Left ventricle myocardium superior (tissue), 1 donor: ENCODE measurements at places on chromosomes 6 and 20. TPM values are rescaled to one million over a fixed set of nuclear protein-coding genes. Genes with fewer than 3 reads are reported as not detected.

DNA sequence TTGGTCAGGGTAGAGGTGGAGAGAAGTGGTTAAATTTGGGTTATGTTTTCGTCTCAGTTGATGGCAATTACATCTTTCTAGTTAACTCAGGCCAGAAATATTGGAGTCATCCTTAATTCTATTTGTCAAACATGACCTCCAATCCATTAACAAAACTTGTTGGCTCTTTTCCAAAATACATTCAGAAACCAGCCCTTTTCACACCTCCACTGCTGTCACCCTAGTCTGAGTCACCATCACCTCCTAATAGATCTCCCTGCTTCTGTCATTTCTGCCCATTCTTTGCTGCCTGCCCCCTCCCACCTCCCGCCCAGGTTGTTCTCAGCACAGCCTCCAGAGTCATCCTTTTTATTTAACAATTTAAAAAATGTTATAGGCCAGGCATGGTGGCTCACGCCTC lies 3.0 kb upstream of the ABCF1 start:
- no peak for DNase-seq

DNA sequence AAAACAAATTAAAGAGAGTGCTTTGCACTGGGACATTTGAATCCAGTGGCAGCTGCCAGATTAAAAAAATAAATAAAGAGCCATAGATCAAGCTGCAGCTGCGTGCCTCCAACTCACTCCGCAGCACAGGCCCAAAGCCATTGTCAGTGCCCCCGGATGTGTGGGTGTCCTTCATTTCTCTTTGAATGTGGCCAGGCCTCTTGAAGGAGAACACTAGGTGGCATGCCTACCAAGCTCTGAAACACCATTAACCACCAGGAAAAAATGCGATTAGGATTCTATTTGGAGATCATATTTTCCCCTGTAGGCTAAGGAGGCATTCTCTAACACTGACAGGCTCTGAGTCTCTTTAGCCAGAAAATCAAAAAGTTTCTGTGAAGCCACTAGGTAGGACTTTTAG lies 549.8 kb downstream of the PRKN start:
- DNase-seq, result peak; percentile 53

- DNase-seq, result no peak
Observed at GRCh38 chr6:136647363-136647852, 97.2 kb upstream of the MAP7 start.

MANEA gene
- 4.3 TPM for total RNA-seq

SIRPG gene
- 0.20 TPM for total RNA-seq

DNA sequence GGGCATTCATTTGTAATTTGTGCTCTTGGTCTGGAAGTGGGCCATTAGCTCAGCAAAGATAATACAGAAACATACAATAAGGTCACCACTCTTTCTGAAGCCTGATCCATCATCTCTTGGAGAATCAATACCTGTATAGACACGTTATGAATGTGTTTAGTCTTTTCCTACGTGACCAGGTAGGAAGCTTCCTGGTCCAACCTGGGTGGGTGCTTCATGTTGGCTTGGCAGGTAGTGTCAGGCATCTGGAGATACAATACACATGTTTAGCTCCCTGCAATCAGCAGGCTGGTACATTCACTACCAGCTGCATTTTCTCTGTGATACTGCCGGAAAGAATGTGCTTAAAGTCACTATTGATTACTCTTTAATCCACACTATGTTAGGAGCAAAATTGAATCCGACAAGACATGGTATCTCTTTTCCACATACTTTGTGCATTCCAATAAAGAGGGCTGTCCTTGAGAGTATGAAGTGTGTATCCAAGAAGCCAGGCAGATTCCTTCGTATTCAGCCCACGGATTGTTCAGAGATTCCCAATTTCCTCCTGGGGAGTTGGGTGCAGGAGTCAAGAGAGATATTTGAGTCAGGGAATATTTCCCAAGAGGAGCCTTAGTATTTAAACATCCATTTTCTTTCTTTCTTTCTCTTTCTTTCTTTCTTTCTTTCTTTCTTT lies 49.9 kb upstream of the RANBP9 start:
- DNase-seq, result no peak

DNA sequence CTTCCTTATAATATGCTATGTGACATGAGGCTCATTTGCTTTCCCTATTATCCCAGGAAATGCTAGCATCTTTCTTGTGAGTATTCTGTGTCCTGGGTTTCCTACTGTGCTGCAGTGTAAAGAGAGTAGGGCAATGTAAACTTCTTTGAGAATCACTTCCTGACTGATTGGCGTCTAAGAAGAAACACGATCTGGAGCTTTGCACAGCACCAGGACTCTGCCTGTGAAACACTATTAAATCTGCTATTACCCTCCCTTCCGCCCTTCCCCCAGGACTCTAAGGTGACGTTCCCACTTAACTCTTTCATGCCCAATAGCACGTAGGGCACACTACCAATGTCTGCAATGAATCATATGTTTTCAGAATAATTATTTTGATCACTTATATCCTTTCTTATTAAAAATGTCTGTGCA lies 607.3 kb upstream of the CITED2 start:
- DNase-seq, result no peak

GRCh38 chr6:36733300-36733699 lies 35.7 kb downstream of the RAB44 start:
- no peak for DNase-seq

GRCh38 chr6:95690328-95690727 lies 113.0 kb downstream of the MANEA start:
- no peak for DNase-seq

THBS2 gene
- 10.7 TPM for total RNA-seq

DNA sequence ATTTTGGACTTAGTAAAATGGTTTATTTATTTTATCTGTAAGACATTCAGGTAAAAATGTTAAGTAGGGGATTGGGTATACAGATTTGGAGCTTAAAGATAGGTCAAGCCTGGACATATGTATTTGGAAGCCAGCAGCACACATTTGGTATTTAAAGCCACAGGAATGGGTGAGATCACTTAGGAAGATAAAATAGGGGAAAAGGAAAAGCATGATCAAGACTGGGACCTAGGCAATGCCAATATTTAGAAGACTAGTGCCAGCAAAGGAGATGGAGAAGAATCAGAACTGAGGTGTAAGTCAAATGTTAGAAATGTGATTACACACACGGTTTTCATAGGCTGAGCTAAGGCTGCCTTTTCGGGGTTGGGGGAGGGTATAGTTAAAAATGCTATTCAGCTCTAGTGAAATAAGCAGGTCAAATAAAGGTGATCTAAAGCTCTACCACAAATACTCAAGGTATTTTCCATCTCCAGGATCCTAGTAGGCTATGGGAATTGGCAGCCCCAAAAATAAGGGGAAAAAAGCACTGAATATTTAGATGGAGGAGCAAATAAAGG lies 20.6 kb downstream of the SLC2A12 start:
- no peak for DNase-seq

BIRC7 gene
- not detected for total RNA-seq

BPI gene
- total RNA-seq, result not detected

DNA sequence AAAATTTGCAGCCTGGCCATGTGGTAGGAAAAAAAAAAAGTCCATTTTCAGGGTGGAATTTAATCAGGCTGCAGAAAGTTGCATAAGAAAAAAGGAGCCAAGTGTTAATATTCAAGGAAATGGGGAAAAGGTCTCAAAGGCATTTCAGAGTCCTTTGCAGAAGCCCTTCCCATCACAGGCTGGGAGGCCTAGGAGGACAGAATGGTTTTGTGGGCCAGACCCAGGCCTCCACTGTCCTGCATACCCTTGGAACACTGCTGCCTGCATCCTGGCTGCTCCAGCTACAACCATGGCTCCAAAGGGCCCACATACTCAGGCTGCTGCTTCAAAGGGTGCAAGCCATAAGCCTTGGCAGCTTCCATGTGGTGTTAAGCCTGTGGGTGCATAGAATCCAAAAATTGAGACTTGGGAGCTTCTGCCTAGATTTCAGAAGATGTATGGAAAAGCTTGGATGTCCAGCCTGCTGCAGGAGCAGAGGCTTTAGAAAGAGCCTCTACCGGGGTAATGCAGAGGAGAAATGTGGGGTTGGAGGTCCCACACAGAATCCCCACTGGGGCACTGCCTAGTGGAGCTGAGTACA lies 239.0 kb upstream of the STXBP5 start:
- no peak for DNase-seq

DNA sequence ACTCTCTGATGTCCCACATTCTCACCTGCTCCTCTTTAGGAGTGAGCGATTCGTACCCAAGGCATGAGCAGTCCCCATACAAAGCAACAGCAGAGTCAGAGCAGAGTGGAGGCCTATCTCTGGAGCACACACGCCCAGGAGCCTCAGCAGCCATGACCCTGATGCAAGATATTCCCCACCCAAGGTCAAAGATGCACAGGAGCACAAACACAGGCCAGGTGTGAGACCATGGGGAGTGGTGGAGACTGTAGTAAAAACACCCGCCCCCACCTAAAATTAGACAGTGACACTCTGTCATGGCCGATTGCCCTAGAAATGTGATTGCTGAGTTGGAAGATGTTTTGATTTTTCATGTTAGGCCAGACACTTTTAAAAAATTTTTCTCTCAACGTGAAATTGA lies 21.4 kb downstream of the RRBP1 start:
- DNase-seq, result no peak

- DNase-seq, result no peak
Observed at GRCh38 chr20:23639490-23639958, 1.8 kb upstream of the CST3 start.

SLC17A2 gene
- not detected for total RNA-seq

GRCh38 chr6:25659633-25660368 lies 7.8 kb downstream of the SCGN start:
- no peak for DNase-seq
